ENCODE measurements at places on chromosomes 1 and 21. TPM values are rescaled to one million over a fixed set of nuclear protein-coding genes. Genes with fewer than 3 reads are reported as not detected.

GRCh38 chr1:43602990-43603389, 47.0 kb upstream of the KDM4A start:
- no peak for DNase-seq

DNA sequence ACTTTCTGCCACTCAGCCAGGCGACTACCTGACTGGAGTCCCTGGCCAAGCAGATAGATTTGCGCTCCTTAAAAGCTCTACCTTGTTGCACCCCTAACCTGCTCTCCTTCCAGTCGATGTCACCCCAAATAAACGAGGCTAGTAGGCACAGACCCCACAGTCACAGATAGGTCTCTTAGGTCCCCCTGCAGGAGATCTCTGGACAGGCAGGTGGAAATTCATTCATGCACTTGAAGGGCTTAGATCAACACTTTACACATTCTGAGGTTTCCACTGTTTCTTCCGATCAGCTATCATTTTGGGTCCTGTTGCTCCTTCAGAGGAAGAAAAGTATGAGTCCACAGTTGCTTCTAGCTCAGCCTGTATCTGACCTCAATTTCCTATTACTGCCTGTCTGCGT, 272.6 kb upstream of the FMN2 start:
- DNase-seq: no peak

DNA sequence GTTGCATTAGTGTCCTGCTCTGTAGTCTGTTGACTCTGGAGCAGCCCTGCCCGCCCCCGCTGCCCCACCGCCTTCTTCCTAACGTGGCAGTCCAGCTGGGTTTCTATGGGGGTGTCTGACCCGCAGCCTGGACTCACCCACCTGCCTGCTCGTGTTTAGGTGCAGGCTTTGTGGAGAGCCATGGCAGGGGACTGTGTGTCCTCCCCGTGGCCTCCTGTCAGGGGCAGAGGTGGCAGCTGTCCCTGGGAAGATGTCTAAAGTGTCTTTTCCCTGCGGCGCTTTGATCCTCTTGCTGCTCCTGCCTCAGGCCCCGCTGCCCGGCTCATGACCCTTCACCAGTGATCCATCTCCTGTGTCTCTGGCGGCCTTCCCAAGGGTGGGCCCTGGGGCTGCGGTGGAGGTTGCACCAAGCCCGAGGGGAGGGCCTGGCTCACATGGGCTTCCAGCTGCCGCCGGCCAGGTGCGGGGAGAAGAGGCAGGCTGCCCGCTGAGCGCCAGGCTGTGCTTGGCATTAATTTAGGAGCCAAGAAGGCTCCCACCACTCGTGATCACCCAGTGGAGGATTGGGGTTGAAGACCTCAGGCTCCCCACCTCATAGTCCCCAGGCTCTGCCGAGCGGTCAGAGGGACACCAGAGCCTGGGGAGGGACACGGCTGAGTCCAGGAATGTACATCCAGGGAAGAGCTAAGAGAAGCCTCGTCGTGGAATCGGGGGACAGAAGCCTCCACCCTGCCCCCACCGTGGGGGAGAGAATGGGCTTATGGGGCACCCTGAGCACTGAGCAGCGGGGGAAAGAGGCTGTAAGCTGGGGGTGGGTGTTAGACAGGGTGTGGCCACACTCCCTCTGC, 44.1 kb downstream of the COL18A1 start:
- no peak for DNase-seq

- DNase-seq: no peak
Observed at GRCh38 chr1:109652402-109652801, 3.5 kb upstream of the GSTM4 start.

GRCh38 chr1:181604482-181605249, 121.3 kb downstream of the CACNA1E start:
- no peak for DNase-seq

- DNase-seq: no peak
Observed at GRCh38 chr1:31626223-31627207, 9.0 kb downstream of the HCRTR1 start.

DNA sequence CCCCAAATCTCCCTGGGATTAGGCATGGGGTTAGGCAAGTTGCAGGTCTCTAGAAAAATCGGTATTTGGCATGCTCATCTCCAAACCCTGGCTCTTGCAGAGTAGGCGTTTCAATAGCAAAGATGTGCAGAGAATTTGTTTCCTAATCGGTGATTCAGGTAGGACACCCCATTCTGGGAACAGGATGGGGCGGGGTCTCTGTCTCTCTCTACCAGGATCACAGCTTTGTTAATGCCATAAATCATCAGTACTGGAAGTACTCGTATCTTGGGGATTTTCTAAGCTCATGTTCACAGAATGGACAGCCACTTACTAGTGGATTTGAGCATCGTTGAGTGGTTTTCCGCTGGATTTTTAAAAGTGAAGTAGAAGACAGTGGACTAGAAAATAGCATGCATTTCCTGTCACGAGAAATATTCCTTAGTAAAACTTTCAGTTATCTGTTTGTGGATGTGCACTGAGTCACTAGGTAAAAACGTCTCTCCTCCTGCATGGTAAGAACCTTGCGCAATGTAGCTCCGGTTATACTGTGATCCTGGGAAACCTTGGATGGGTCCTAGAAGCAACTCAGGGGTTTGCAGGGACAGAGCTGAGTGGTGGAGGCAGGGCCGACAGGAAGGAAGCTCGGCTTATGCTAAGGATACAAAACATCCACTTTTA, 5.1 kb downstream of the TMEM51 start:
- DNase-seq: no peak

- DNase-seq: peak; percentile 41
Observed at GRCh38 chr1:235758931-235759330, 107.8 kb downstream of the LYST start.

Gene NBPF20
- 2.2 TPM for polyA plus RNA-seq

Gene RIIAD1
- polyA plus RNA-seq: not detected

Gene LHX8
- polyA plus RNA-seq: 0.30 TPM

Gene RXFP4
- not detected for polyA plus RNA-seq

All from SK-N-SH (cell line).